Motor neuron (in vitro differentiated cells): ENCODE measurements at places on chromosomes 13 and 19.

- no peak for ATAC-seq
These were observed 110.1 kb upstream of the UQCRFS1 start for GRCh38 chr19:29323021-29323430.

DNA sequence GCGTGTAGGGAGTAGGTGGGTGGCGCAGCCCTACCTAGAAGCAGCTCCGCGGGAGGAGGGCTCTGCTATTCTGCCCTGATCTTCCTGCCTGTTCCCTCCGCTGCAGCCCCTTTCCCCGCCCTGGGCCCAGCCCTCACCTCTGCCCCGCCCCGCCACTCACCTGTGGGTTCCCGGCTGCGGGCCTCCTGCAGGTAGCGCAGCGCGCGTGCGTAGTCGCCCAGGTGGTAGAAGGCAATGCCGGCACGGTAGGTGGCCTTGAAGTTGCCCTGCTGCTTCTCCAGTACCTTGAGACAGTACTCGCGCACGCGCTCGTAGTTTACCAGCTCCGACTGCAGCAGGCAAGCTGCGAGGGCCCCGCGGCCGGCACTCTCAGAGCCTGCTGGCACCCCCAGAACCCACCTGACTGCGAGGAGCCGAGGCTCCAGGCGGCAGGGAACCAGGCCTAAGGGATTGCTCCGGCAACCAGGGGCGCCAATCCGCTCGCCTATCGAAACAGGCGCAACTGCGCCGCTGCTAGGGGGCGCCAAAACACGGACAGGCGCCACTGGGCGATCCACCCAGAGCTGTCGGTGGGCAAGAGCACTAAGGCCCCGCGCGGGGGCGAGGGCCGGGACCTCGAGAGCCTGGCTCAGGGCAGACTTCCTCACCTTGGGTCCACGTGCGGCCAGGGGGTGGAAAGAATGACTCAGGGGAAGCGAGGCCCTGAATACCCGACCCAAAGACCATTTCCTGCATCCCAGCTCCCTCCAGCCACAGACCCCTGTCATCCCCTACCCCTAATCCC is 965 bp downstream of the TTC9B start:
- no peak for ATAC-seq

DNA sequence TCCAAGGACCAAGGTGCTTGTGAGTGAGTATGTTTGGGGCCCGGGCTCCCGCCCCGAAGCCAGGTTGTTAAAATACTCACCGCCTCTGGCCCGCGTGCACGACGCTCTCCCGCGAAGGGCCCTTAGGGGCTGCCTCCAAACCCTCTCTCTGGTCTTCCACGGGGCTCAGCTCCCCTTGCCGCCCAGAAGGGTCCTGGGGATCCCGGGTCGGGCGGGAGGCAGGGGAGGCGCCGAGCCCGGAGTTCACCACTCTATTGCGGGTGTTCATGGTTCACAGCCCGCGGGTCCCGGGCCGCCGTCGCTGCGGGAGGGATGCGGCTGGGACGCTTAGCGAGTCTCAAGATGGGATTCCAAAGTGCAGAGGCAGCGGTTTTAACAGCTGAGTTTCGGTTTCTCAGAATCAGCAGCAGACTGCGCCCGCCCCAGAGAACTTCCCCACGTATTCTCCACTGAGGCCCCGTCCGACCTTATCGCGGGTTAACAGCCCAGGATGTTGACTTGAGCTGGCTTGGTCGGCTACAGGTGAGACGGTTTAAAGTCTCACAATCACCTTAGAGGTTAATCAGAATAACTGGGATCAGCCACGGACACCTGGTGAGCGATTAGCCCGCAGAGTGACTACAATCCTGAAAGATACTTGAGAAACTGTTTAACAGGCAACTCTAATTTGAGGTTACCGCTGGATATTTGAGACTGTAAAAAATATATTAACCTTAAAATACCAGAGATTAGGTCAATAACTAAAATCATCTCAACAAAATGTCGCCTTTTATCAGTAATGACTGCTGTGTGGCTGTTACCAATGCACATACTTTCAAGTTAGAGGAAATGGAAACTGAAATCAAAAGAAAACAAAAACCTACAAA is at the start of gene EPSTI1:
TSS of gene EPSTI1 (minus strand) at position 344 of the 866 bp plus-strand sequence. CDS start at position 268, 76 bp downstream.
- ATAC-seq, result peak; percentile 91

DNA sequence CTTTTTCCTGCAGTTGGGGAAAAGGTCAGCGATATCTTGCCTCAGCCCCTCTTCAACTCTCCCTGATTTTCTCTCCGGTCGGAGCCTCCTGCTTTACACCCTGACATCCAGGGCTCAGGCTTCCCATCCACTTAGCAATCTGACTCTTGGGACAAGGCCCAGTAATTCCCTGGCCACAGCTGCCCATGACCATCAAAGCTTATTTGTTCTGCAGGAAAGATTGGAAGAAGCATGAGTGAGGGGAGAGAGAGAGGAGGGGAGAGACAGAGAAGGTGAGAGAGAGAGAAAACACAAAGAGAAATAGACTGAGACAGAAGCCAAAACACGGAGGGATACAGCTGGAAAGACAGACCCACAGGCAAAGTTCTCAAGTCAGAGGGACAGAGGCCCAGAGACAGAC is 13.7 kb downstream of the SYT3 start:
- ATAC-seq, result no peak

DNA sequence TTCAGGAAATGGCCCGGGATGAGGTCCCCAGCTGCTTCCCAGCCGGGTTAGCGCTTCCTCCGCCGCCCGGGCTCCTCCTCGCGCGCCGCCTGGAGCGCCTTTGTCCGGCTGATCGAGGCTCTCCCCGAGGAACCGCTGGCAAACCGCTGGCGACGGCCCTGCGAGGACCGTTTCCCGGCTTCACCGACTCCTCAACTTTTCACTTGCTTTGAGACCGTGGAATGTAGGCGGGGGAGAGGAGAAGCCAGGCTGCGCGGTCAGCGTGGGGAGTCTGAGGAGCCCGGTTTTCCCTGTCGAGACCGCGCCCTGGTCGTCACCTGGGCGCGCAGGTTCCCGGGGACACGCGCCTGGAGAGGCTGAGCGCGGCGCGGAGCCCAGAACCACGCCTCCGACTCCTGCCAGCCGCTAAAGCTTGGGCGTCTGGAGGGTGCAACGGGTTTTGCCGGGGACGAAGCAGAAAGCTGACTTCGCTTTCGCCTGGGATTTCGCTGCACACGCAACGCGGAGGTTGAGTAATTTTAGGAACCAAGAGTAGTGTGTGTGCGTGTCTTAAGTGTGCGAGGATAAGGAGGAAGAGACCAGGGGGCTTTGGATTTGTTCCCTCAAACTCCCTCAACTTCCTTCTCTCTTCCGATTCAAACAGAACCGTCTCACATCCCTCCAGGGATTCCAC is 7.3 kb upstream of the DGKH start:
- peak; percentile 26 for ATAC-seq

DNA sequence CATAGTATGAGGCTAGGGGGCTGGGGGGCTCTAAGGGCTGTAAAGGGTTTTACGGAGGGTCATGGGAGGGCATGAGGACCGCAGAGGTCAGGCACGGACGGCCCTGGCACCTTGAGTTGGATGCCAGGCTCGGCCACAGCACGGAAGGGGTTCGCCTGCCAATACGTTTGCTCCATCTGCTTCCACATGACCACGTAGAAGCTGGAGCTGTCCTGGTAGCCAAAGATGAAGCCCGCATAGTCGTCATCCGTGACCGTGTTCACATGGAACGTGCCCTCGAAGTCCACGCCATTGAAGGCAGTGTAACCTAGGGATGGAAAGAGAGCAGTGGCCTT is 6.4 kb downstream of the COMP start:
- ATAC-seq, result no peak

DNA sequence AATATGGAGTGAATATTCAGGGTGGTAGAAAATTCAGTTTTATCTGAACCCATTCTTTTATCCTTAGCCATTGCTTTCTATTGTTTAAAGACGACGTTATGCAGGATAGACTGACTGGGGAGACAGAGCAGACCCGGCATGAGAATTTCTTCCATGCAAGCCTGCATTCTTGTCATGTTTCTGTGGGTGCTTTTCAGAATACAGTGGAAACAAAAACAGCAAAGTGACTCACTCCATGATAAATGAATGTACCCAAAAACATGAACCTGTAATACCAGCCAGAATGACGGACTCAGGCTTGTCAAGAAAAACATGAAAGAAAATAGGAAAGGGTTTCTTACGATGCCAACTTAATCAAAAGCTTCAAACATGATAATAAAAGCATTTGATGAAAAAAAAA is 924.0 kb downstream of the EFNB2 start:
- ATAC-seq, result no peak

DNA sequence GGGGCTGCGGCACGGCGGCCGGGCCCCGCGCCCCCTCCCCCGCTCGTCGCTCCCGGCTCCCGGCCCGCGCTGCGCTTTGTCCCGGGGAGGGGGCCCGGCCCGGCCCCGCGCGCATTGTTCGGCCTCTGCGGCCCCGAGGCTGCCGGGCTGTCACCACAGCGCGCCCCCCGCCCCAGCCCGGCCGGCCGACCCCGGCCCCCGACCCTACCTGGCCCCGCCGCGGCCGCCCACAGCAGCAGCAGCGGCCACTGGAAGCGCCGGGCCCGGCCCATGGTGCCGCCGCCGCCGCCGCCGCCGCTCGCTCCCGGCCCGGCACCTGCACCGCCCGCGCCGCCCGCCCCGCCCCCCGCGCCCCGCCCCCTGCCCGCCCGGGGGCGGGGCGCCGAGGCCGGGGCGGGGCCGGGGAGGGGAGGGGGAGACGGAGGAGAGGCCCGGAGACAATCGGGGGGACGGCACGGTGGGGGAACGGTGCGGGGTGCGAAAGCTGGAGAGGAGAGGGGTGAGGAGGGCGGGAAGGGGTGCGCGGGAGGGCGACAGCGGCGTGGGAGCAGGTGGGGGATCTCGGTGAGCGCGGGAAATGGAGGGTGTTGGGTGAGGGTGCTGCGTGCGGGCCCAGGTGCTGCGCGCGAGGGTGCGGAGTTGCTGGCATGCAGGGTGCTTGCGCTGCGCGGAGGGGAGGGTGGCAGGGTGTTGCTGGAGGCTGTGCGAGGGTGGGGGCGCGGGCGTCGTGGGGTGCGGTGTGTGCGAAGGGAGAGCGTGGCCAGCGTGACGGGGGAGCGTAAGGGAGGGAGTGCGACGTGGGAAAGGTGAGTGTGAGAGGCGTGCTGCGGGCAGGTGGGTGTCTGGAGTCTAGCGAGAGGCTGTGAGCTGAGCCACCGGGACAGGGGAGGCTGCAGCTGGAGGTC is at the start of gene CADM4:
TSS of gene CADM4 (minus strand) at position 332 of the 905 bp plus-strand sequence. CDS start at position 272, 60 bp downstream.
- ATAC-seq, result peak; percentile 53

DNA sequence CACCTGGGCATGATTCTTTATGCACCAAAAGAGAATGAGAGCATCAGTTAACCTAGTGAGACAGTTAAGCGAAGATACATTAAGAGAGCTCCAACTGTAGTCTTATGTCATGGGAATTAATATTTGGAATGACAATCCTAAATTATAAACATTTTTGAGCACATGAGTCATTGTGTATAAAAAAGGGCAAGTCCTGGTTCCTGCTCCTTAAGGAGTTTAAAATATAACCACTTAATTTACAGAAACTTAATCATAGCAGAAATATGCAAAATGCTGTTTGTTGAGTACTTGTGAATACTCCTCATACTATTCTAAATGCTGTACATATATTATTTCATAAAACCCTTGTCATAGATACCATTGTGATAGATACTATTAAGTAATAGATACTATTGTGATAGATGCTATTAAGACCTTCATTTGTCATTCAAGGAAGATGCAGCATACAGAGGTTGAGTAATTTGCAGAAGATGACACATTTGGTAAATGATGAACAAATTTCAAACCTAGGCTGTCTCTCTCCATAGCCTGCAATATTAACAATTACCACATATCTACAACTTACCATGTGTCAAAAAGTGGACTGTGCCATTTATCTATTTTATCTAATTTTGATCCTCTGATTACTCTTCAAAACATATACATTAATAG is 301.0 kb downstream of the TBC1D4 start:
- no peak for ATAC-seq

GRCh38 chr13:30415430-30416030 is 6.8 kb upstream of the UBE2L5 start:
- no peak for ATAC-seq

GRCh38 chr19:52778811-52779210 is 7.8 kb downstream of the ZNF600 start:
- no peak for ATAC-seq

DNA sequence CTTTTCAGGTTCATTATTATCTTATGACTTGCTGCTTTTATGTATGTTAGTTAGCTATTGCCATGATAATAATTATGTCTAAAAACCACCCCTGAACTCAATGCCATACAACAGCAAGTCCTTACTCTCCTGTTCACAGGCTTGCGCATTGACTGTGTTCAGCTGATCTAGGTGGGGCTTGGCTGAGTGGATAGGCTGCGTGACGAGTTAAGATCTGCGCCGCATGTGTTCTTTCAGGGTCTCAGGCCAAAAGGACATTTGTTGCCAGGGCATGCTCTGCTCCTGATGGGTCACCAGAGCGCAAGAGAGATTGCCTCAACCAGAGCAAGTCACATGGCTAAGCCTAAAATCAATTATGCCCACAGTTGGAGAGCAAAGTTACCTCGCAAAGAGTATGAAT is 859 bp downstream of the ZNF568 start:
- no peak for ATAC-seq

DNA sequence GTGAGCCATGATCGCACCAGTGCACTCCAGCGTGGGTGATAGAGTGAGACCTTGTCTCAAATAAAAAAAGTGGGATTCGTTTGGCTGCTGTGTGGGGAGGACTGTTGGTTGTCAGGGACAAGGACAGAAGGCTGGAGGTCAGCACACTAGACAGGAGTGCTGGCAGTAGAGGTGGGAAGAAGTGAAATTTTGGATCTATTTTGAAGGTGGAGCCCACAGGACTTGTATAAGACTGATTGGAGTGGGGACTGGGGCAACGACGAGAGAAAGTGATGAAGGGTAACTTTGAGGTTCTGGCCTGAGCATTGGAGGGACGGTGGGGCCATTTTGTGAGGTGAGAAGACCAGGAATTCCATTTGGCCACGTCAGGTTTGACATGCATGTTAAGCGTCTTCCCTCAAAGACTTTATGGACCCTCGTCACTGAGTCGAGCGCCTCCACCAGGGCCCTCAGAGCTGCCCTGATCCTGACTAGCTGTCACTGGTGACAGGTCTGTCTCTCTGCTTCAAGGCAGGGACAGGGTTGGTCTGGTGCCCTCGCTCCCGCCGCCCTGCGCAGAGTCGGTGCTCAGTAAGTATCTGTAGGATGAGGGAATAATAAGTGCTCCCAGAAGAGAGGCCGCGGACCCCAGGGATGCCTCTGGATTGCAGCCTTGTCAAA is 673 bp downstream of the CTU1 start:
- peak; percentile 21 for ATAC-seq

GRCh38 chr13:92459306-92459705 is 767.3 kb upstream of the GPC6 start:
- no peak for ATAC-seq

- no peak for ATAC-seq
These were observed 15.2 kb downstream of the ACTN4 start for GRCh38 chr19:38662537-38663155.

GRCh38 chr19:3057275-3057714 is 5.0 kb downstream of the TLE5 start:
- ATAC-seq, result peak; percentile 67
